ENCODE measurements at places on chromosomes 6 and 20.

DNA sequence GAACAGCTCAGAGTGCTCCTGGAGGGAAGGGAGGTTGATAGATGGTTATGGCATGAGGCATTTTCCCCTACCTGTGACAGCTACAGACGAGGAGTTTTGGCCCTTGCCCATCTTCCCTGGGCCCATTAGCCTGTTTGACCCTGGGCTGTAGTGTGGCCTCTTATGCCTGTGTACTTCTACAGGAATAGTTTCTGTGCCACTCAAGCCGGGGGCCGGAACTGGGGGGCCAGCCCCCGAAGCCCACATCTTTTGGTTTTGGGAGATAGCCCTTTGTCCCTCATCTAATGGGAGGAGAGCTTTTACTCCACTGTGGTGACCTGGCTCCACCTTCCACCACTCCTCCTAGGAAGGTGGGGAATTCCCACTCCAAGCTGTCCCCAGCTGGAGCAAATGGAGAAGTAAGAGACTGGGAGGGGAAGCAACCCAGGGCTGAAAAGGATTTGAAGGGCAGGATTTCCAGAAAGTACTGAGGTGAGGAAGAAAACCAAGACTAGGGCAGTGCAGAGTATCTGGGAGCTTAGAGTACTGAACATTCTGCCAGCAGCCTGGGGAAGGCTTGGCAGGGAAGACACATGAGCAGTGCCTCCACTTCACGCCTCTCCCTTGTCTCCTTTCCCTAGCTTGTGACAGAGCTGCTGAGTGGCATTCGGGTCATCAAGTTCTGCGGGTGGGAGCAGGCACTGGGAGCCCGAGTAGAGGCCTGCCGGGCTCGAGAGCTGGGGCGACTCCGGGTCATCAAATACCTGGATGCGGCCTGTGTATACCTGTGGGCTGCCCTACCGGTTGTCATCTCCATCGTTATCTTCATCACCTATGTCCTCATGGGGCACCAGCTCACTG is 6.9 kb downstream of the ABCC10 start:
- no peak for DNase-seq

- DNase-seq, result no peak
Observed at GRCh38 chr6:9521152-9521530, 893.7 kb downstream of the TFAP2A start.

DNA sequence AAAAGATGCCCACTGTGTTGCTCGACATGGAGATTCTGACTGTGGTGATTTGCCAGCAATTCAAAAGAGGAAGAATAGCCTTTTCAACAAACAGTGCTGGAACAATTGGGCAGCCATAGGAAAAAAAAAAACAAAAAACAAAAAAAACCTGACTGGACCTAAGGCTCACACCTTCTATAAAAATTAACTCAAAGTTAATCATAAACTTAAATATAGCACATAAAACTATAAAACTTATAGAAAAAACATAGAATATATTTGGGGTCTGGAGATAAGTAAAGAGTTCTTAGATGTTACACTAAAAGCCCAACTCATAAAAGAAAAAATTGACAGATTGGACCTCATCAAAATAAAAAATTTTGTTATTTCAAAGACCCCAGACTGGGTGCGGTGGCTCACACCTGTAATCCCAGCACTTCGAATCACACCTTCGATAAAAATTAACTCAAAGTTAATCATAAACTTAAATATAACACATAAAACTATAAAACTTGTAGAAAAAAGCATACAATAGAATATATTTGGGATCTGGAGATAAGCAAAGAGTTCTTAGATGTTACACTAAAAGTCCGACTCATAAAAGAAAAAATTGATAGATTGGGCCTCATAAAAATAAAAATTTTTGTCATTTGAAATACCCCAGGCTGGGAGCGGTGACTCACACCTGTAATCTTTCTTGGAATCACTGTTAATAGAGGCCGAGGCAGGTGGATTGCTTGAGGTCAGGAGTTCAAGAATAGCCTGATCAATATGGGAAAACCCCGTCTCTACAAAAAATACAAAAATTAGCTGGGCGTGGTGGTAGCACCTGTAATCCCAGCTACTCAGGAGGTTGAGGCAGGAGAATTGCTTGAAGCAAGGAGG is 115.6 kb upstream of the FAM83B start:
- DNase-seq, result no peak

- DNase-seq, result no peak
Observed at GRCh38 chr6:15074806-15075205, 171.1 kb upstream of the JARID2 start.

GRCh38 chr6:9896806-9897205 is 518.1 kb downstream of the TFAP2A start:
- no peak for DNase-seq

DNA sequence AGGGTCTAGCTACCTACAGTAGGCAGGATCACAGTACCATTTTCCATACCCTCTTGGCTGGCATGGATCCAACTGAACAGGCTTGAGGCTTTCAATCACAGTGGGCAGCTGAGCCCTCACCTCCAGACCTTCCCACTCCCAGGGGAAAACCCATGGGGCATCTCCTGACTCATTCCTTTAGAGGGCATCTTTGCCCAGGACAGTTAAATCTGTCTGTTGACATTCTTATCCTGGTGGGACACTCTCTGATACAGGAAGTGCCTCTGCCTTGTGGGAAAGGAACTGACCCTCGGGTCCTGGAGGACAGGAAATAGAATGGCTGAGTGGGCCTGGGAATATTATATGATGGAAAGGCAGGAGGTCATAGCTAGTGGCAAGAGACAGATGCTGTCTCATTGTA is 10.2 kb upstream of the EPB41L1 start:
- DNase-seq, result no peak

DNA sequence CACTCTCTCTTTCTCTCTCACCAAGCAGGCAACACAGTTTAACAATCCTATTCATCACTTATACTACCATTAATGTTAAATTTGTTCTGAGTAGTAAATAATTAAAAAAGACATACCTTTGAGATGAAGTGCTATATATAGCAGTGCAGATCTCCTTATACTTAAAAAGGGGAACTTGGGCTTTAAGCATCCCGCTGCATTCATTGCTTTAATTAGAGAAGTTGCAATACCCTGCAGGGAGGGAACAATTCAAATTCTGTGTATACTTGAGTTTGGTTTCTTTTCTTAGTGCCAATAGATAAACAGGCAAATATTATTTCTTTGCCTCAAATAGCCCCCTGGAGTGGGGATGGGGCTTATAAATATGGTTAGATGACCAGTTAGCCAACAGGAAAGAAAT is 10.8 kb upstream of the ZBTB24 start:
- no peak for DNase-seq

DNA sequence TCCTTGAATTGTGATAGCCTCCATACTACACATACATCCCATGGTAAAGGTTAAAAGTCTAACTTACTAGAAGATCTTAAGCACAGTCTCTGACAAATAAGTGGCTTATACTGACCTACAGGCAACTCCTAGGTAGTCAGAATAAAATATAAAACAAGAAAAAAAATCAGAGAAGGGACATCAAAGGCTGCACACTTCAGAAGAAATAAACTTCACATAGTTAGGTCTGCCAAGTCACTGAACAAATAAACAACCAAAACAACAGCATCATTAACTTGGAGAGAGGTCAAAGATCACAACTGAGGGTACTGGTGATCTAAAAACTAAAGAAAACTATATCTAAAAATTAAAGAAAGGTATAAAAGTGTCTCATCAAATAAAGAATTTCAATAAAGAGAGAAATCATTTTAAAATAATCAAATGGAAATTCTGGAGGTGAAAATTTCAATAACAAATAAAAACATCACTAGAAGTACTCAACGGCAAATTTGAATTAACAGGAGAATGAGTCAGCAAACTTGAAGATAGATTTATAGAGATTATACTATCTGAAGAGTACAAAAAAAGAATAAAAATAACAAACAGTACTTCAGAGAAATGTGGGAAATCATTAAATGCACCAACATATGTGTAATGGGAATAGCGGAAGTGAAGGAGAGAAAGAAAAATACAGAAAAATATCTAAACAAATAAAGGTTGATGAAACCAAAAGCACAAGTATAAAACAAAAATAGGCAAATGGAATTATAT is 88.0 kb upstream of the UST start:
- DNase-seq, result no peak

DNA sequence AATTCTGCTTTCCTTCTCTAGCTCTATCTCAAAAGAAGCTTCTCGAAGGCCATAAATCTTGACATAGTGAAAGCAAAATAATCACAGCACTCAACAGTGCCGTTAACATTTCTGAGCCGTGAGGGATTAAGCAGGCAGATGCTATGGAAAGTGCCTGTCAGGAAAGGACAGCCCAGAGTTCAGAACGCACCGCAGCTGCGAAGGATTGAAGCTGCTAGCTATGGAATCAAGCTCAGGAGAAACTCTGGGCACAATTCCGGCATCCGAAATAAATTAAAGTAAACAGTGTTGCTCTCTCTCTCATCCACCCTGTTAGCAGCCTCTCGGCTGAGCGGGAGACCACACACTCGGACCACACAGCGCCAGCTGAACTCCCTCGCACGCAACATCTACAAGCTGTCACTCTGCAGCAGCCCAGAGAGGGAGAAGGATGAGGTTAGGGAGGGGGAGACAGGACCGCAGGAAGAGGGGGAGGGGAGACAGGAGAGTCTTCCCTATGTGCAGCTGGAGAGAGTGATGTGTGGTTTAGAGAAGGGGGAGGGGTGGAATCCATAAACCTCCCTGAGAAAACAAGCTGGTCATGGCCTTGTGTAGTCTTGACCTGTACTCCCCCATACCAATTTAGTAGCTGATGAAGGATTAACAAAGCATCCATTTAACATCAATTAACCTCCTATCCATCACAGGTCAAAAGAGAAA is 9.0 kb downstream of the EXOC2 start:
- peak; percentile 73 for DNase-seq

DNA sequence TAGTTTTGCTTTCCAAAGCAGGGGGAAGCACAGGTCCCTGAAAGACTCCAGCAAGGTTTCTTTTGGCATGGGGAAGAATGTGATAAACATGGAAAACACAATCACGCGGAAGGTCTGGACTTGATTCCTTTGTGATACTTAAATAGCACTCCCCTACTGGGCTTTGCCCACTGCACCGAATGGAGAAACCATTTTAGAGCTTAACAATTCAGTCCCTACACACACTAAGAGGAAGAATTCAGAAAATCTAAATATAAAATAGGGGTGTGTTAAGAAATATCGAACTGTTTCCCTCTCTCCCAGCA is 71.4 kb upstream of the NHSL1 start:
- DNase-seq, result peak; percentile 46

DNA sequence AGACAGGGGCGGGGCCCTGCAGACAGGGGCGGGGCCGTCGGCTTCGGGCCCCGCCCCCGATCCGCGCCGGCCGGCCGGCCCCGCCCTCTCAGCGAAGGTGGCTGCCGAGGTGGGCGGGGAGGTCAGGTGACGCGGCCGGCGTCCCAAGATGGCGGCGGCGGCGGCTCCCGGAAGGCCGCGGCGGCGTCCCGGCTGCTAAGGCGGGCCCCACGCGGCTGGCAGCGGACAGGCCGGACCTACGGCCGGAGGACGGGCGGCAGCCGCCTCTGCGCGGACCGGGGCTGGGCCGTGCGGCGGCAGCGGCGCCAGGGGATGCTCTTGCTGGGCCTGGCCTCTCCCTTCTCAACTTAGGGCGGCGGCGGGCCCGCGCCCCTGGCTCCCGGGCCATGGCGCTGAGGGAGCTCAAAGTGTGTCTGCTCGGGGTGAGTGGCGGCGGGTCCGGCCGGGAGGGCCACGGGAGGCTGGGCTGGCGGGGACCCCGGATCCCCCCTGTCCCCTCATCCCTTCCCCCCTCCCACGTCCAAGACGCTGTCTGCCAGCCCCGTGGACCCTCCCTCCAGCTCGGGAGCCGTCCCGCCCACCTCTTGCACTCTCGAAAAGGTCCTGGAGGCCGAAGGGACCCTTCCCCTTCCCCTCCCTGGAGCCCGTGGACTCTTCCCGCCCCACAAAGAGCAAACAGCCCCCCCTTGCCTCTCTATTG is at the start of gene RAB22A:
RAB22A (plus strand) TSS at position 125 of the 700 bp plus-strand sequence; CDS start at position 387, 262 bp downstream.
- peak; percentile 72 for DNase-seq

DNA sequence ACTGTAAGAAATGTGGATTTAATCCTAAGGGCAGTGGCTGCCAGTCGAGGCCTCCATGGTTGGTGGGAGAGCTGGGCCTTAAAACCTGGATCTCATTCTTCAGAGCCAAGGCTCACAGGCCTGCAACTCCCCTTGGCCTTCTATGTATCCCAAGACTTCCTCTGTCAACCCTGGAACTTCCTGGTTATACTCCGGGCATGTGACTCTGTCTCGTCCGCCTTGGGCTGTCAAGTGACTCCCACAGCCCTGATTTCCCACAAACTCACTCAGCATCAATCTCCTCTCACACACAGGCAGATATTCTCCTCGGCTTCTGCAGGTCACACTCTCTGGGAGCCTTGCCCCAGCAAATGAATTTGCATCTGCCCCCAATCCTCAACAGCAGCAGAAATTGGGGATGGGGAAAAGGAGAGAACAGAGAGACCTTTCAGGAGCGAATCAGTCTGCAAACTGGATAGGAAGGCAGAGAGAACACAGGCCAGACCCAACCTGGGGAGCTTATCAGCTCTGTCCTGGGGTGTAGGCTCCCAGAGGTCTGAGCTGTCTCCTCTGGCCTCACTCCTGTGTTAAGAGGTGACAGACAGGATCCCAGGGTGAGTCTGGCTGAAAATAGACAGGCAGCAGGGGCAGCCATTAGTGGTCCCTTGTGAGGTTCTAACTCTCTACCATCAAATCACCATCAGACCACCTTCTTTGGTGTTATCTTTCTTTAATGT is 30.4 kb upstream of the PREX1 start:
- DNase-seq, result no peak

GRCh38 chr20:57260934-57261333 is 5.5 kb downstream of the BMP7 start:
- no peak for DNase-seq

DNA sequence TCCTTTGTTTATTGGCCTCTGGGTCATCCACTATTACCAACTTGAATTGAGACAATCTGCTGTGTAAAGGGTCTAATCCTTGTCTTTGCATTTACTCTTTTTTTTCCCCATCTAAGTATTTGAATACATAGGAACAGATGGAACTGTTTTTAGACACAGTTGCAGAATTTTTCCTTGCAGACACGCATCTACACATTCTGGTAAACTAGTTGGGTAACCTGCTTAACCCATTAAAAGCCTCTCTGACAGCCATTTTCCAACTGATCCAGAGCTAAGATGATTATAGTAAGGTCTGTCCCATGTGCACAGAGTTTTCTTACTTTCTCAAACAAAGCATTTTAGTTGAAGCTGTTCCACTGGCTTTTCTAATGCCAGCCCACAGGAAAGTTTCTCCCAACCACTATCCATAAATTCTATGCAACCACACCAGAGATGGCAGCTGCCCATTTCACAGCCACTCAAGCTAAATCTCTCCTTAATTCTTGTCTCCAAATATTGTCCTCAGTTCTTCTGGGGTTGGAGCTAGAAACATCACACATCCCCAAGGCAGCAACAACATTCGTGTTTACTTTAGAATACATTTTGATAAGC is 492.1 kb downstream of the MAFB start:
- no peak for DNase-seq

Data from NCI-H2081 (cell line).